ENCODE measurements at places on chromosomes 3 and 15.

DNA sequence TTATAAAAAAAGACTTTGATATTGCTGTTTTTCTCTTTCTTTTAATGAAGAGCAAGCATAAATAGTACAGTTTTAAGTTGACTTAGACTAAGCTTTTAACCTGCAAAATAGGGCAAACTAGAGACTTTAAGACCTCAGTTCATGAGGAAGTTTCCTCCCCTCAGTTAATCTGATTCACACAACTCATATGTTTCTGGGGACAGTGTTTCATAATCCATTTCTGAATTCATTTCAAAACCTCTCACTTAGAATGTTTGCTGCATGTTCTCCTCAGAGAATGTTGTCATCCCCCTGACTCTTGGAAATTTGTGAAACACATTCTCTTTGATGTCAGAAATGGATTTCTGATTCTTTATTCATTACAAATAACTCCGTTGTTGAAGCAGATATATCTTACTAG lies 79.3 kb upstream of the SKOR1 start:
- DNase-seq = no peak

GRCh38 chr15:78641102-78641748 lies at the start of gene CHRNB4:
Gene CHRNB4, minus strand, starts transcription at chr15:78641210. Its CDS starts 77 bp downstream, at chr15:78641133.
- DNase-seq = no peak

DNA sequence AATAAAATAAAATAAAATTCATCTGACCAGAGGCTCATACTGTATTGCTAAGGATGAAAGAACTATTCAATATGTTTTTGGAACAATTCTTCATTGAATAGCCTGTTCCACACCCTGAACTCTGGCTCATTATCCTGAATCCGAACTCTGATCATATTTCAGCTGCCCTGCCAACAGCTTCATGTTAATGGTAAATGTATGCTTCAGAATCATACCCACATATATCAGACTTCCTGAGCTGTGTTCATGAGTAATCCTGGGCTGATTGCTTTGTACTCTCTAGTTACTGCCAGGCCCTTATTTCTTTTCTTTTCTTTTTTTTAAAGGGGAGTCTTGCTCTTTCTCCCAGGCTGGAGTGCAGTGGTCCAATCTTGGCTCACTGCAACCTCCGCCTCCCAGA lies 11.8 kb downstream of the INO80 start:
- no peak for DNase-seq

GRCh38 chr15:76169911-76170800 lies 110.4 kb downstream of the TMEM266 start:
- no peak for DNase-seq

GRCh38 chr3:180433152-180433551 lies 168.8 kb upstream of the TTC14 start:
- DNase-seq = no peak

DNA sequence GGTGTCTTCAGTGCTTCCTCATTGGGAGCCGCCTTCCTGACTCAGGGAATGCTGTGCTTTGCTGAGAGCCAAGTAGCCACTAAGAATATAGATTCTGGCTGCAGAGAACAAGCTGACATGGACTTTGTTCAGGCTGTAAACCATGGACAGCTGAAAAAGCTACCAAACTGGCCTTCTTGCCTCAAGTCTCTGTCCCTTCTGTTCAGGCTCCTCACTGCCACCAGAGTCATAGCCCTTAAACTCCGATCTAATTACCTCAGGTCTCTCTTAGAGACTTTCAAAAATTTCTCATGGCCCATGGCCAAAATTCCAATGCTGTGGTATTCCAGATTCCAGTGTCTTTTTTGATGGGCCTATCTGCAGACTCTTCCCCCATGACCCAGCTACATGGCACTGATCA lies 19.4 kb upstream of the PTX3 start:
- no peak for DNase-seq

DNA sequence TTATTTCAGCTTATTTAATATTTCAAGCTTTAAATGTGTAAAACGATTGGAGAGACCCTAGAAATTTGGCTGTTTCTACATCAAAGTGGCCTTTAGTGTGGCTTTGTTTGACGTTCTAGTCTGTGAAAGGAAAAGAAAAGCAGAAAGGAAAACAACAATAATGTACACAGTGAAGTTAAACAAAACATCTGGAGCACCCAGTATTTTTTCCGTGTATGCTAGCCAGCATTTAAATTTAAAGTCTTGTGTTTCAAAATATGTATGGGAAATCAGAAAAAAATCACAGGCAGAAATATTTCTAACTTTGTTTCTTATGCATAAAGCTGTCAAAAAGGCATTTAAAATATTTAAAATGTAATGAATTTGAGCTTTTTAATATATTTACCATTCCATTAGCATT lies 218.1 kb downstream of the NAALADL2 start:
- DNase-seq = no peak

- no peak for DNase-seq
Measured at GRCh38 chr3:105349684-105350387, 16.9 kb upstream of the ALCAM start.

- no peak for DNase-seq
Measured at GRCh38 chr3:183189641-183190040, 27.1 kb upstream of the LAMP3 start.

DNA sequence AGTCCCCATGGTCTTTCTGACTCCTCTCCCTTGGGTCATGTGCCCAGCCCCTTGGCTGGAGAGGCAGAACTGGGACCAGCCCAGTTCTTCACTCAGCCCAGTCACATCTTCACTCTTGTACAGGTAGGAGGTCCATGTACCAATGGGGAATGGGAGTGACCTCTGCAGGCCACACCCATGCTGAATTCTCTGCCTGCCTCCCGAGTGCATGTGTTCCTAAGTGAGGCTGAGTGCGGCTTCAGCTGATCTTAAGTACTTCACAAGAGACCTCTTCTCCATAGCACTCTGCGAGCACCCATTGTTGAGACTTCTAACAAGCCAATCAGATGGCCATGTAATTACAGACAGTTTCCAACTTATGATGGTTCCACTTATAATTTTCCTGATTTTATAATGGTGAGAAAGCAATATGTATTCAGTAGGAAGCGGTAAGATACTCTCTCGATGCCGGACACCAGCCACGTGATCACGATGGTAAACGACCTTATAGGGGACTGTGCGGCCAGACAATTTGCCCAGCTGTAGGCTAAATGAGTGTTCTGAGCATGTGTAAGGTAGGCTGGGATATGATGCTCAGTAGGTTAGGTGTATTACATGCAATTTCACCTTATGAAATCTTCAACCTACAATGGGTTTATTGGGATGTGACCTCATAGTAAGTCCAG lies 112.1 kb downstream of the KLF13 start:
- DNase-seq = no peak

DNA sequence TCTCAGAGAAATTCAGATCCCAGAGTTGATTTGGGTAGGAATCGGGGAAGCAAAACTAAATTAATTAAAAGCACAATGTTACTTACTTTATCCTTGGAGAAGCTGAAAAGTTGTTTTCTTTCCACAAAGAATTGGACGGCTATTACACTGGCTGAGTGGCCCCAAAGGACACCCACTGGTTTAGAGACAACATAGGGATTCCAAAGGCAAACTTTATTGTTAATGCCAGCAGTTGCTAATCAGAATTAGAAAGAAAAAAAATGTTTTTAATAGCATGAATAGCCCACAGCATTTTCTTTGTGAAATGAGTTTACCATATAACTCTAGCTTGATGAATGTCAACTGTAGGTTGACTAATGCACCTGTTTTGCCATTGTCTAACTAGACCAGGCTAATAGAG lies 51.7 kb downstream of the WDR49 start:
- no peak for DNase-seq

GRCh38 chr3:19348500-19348899 lies 200.2 kb downstream of the KCNH8 start:
- DNase-seq = no peak

GRCh38 chr15:70490838-70491155 lies 272.6 kb downstream of the UACA start:
- DNase-seq = no peak

DNA sequence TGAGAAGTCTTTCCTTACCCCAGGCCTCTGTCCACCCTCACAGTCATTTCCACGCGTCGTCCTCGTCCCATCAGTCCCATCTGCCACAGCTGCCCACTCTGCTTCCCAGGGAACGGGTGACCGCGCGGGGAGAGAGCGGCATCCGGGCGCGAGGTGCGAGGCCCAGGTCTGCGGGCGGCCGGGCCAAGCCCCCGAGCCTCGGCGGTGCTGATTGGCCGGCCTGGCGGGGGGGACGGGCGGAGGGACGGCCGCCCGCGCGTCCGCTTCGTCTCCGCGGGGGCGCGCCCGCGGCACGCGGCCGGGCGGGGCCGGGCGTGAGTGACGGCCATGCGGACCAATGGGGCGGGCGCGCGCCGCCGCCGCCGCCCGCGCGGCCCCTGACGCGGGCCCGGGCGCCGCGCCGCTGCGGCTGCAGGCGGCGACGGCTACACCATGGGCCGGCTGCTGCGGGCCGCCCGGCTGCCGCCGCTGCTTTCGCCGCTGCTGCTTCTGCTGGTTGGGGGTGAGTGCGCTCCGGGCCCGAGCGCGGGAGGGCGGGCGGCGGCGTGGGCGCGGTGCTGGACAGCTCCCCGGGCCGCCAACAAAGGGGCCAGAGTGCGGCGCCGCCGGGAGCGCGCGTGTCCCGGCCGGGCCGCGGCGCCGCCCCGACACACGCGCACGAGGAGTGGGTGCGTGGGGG lies at the start of gene PODXL2:
Gene PODXL2 (plus strand): TSS at position 398 of the 679 bp plus-strand sequence. CDS start 35 bp downstream, at position 433.
- no peak for DNase-seq

All from activated CD8-positive, alpha-beta memory T cell treated with anti-CD3 and anti-CD28 coated beads for 48 hours (primary cell).